Activated CD8-positive, alpha-beta T cell treated with anti-CD3 and anti-CD28 coated beads, Interleukin-2, amount 10 ng/mL, durations not matched to agents 7 days and 5 days (primary cell): ENCODE measurements at places on chromosomes 16 and 17.
A peak's percentile ranks its signal among the peaks of the same experiment; 100 is the strongest.

DNA sequence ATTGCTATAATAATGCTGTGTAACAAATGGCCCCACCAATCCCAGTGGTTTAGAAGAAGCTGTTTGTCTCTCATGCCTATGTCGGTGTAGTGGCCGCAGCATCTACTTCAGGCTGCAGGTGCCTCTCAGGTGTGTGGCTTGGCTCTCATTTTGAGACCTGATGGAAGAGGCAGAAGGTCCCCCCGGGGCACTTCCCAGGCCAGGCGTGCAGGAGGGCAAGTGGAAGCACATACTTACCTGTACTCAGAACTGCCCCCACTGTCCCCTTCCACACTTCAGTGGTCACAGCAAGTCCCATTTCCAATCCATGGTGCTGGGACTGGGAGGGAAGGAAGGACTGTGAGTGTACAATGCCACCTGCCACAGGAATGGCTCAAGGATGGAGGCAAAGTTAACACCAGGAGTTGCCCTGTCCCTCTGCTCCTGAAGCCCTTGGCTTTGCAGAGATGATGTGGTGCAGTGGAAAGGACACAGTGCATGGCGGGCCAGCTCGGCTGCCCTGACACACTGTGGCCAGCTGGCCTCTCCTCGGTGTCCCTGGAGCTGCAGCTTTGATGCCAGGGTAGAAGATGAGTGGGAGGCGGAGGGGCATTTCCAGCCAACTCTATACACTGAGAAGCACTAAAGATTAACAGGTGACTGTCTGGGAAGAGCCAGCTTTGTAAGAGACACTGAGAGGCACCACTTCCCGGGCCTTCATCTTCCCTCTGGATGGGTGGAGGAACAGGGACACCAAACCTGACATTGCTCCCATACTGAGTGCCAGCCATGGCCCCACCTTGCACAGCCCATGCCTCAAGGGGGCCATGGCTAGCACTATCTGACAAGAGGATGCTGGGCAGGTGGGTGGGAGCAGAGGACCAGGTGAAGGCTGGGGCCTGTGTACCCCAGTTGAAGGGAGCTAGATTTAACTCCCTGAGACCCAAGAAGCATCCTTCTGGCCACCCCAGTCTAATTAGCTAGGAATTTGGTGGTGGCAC, 105.9 kb downstream of the METRNL start:
- H3K36me3 ChIP-seq: no peaks in the 10 kb centered on the region
- DNase-seq: peak; percentile 18
- H3K27ac ChIP-seq: no peak overlapping the region
- H3K27me3 ChIP-seq: peaks cover 12% of the 10 kb centered on the region
- H3K4me1 ChIP-seq: peaks cover 8% of the 10 kb centered on the region

DNA sequence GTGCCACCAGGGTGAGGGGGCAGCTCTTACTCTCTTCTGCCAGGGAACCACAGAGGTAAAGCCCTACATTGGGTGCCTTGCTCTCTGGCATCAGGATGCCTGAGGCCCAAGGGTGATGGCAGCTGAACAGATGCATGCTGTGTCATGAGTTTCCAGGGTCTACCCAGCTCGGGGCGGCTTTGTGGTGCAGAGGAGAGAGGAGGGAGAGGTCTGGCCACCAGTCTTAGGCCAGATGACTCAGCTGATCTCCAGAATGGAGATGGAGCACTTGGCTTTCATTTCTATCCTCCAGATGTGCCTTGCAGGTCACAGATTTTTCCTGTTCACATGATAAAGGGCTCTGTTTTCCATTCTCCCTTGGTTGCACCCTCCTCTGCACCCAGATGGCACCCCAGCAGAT, 23.6 kb upstream of the USP22 start:
- peaks cover 2% of the 10 kb centered on the region for H3K27me3 ChIP-seq
- no peak overlapping the region for H3K27ac ChIP-seq
- H3K4me1 ChIP-seq: no peaks in the 10 kb centered on the region
- no peaks in the 10 kb centered on the region for H3K36me3 ChIP-seq
- DNase-seq: no peak

GRCh38 chr17:64694207-64694606, 32.1 kb upstream of the SMURF2 start:
- no peaks in the 10 kb centered on the region for H3K4me1 ChIP-seq
- H3K4me3 ChIP-seq: no peak overlapping the region
- DNase-seq: no peak

GRCh38 chr16:11913425-11914079, 2.2 kb downstream of the GSPT1 start:
- H3K36me3 ChIP-seq: peaks cover 36% of the 10 kb centered on the region
- H3K27ac ChIP-seq: peak overlapping the region; percentile 93
- peaks cover 2% of the 10 kb centered on the region for H3K27me3 ChIP-seq
- peak; percentile 29 for DNase-seq
- peaks cover 53% of the 10 kb centered on the region for H3K4me1 ChIP-seq
- peak overlapping the region; percentile 87 for H3K4me3 ChIP-seq

DNA sequence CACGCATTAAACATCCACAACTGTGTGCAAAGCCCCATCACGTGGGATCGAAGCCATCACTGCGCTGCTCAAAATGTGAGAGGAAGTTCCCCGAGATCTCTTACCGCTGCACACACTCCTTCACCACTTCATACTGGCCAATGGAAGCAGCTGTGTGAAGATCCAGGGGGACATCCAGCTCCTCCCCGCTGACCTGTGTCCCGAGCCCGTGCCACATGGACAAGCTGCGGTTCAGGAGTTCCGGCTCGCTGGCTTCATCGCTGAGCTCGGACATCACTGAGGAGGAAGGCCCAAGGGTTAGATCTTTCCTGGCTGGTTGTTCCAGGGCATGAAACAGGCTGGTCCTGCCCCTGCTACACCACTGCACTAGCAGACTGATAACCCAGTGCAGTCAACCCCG, 4.2 kb downstream of the ANKS3 start:
- peaks cover 8% of the 10 kb centered on the region for H3K36me3 ChIP-seq
- peaks cover 11% of the 10 kb centered on the region for H3K4me1 ChIP-seq
- no peaks in the 10 kb centered on the region for H3K27me3 ChIP-seq
- H3K4me3 ChIP-seq: no peak overlapping the region
- DNase-seq: no peak
- H3K27ac ChIP-seq: no peak overlapping the region

GRCh38 chr16:67075331-67075730, 34.4 kb upstream of the PHAF1 start:
- H3K4me1 ChIP-seq: peaks cover 3% of the 10 kb centered on the region
- H3K27me3 ChIP-seq: no peaks in the 10 kb centered on the region
- peaks cover 49% of the 10 kb centered on the region for H3K36me3 ChIP-seq
- H3K27ac ChIP-seq: peak overlapping the region; percentile 30
- no peak for DNase-seq

DNA sequence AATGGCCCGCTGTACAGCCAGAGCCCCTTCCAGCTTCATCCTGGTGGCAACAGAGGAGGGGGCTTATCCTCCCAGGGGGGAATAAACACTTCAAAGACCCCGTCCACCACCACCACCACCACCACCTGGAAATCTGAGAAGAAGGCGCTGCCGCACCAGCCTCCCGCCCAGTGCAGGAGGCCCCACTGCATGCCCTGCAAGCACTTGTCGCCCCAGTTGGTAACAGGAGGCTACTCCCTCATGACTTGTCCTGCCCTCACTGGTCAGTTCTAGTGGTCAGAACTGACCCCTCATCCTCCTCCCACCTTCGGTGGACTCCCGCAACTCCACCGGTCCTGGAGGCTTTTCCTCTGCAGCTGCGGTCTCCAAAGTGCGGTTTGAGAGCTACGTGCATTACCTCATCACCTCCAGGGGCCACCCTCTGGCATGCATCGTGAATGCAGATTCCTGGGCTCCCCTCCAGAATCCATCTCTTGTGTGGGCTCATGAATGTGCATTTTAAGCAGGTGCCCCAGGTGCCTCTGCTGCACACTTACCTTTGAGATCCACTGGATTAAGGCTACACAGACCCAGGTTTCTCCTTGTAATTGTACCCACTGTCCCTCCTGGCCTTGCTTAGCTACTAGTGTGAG, 71.8 kb downstream of the SRCIN1 start:
- H3K27me3 ChIP-seq: peaks cover 6% of the 10 kb centered on the region
- H3K36me3 ChIP-seq: no peaks in the 10 kb centered on the region
- H3K27ac ChIP-seq: no peak overlapping the region
- DNase-seq: no peak
- no peak overlapping the region for H3K4me3 ChIP-seq

- no peak overlapping the region for H3K27ac ChIP-seq
- no peaks in the 10 kb centered on the region for H3K4me1 ChIP-seq
- peaks cover 6% of the 10 kb centered on the region for H3K27me3 ChIP-seq
- H3K4me3 ChIP-seq: no peak overlapping the region
Measured at GRCh38 chr17:65629234-65629690, 67.8 kb upstream of the AXIN2 start.

DNA sequence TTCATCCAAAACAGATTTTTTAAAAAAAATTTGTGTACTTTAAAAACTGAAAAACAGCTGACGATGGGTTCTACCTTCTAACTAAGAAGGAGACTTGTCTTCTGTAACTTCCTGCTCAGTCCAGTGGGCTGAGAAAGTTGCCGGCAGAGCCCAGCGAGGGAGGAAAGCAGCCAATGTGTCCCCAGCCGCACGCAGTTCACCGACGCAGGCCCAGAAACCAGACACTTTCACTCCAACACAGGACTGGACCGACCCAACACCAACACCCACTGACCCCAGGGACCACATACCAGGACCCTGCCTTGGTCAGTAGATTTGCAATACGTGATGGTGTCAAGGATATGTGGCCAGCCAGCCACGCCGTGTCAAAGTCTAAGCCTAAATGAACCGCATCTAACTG, 25.6 kb downstream of the TRAP1 start:
- H3K36me3 ChIP-seq: peaks cover 23% of the 10 kb centered on the region
- H3K27me3 ChIP-seq: no peaks in the 10 kb centered on the region
- no peak for DNase-seq
- no peak overlapping the region for H3K4me3 ChIP-seq

DNA sequence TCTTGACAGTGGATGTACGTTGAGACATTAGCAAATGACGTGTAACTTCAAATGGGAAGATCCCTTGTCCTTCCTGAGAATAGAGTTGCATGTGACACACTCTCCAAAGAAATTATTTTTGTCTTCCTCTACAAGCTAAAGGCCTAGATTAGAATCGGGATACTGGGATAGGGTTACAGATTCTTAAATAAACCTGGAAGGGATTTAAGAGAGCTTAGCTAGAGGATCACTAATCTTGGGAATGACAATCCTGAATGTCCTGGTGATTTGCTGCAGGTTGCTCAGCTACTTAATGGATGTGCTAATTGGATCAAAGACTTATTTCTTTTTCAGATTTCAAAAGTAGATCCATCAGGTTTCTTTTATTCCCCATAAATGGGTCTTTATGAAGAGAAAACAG, 101.9 kb downstream of the KCNJ2 start:
- H3K4me3 ChIP-seq: no peak overlapping the region
- no peaks in the 10 kb centered on the region for H3K27me3 ChIP-seq
- no peaks in the 10 kb centered on the region for H3K4me1 ChIP-seq
- no peak overlapping the region for H3K27ac ChIP-seq
- DNase-seq: no peak
